Suppressor macrophage treated with lipopolysaccharide for 1 hour (primary cell): ENCODE measurements at places on chromosomes 5 and 9.

DNA sequence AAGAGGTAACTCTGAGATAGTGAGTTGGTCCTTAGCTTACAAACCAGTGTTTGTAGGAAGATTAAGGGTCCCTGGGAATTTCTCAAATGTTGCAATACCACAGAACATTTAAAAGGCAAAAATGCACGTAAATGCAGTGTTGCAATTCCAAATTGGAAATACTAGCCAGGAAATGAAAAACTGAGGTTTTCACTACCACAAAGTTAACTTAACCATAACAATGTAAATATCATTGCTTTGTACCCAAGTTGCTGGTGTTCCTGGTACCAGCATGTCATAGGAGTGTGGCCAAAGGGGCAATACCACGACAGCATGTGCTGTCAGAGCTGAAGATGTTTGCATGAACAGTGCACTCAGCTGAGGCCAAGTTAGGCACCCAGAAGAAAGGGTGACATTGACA lies 382.9 kb downstream of the GLIS3 start:
- DNase-seq = no peak

GRCh38 chr5:112973036-112973435 lies 3.6 kb upstream of the DCP2 start:
- no peak for DNase-seq

DNA sequence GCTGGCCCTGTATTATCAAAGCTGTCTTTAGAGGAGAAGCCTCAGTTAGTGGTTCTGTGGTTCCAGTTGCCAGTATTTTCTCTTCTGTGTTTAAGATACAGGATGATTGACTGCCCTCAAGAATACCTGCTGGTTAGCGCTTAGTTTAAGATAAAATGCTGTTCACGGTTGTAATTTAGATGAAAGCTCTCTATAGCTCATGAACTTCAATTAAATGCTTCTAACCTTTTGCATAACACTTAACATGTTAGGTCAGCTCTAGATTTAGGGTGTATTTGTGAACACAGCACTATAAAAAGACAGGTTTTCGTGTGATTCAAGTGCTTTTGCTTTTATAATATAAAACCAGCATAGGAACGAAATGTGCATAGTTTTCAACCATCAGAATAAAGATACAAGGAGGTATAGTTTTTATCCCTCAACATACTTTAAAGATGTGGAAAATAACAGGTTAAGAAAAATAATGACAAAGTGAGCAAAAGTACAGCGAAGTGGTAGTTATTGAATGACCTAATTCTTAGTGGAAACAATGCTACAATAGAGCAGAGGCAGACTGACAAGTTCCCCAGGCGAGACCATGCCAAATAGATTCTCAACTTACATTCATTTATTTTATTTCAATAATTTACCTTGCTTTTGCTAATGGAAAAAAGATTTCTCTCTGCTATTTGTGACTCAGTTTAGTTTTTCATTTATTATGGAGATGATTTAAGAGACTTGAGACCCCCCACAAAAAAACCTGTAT lies 602.6 kb upstream of the DMAC1 start:
- no peak for DNase-seq

DNA sequence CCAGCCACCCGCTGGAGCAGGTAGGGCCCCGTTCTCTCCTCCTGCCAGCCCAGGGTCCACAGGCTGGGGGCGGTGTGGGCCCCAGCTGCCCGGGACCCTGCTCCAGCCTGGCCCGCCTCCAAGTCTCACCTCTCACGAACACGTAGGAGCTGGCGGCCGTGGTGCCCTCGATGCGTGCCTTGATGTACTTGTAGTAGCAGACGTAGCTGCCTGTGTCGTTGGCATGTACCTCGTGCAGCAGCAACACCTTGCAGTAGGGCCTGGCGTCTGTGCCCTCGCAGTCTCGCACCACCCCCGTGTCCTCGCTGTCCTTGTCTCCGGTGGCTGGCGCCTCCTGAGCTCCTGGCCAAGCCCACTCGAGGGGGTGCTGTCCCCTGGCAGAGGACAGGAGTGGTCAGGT lies 19.0 kb downstream of the FLT4 start:
- no peak for DNase-seq

DNA sequence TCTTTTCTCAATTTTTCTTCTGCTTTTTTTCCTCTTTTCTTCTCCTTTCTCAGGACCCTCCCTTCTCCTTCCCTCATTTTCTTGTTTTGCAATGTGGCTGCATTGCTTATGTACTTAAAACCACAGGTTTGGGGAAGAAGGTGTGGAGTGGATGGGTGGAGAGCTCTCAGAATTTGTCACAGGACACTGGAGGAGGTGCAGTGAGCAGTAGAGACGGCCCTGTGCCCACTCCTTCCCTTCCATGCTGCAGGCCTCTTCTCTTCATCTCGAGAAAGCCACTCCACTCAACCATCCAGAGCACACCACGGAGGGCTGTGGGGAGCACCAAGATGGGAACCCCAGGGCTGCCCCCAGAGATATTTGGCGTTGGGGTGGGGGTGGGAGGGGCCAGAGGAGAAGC lies 92.3 kb downstream of the FSTL4 start:
- no peak for DNase-seq

- DNase-seq = no peak
Measured at GRCh38 chr5:10301842-10302610, 5.7 kb downstream of the CMBL start.

DNA sequence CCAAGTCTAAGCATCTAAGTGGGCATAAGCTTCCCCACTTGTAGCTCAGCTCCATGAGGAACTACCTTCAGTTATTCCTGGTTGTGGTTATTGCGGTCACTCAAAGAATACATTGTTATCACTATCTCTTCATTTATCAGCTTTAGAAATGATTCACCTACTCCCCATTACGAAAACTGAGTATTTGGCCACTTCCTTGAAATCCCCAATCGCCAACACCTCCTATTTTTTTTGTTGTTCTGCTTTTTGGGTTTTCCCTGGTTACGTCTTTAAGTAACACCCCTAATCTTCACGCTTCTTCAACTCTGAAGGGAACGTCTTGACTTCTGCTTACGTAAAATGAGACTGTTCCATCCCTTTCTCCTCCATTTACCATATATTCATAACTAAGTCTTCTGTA lies 20.7 kb downstream of the MAPK9 start:
- peak; percentile 36 for DNase-seq

DNA sequence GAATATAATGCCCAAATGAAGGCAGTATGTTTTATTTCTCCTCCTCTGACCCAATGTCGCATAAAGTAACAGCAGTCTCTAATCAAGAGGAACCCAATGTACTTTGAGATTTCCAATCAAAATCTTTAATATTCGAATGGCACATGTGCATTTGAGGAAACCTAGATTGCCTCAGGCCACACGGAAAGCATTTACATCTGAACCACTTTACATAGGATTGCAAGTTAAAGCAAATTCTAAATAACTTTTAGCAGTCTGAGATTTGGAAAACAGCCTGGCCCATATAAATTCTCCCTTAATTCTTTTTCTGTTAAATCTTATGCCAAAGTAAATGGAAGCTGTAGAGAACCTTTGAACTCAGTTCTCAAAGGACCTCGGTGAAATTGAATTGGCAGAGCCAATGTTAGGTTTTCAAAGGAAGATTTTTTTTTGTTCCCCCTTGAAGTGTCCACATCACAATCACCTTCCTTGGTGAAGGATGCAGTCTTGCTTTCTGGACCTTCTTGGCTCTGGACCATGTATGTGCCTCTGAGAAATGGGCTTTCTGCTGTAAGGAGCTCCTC lies 57.3 kb downstream of the SNCAIP start:
- DNase-seq = no peak

DNA sequence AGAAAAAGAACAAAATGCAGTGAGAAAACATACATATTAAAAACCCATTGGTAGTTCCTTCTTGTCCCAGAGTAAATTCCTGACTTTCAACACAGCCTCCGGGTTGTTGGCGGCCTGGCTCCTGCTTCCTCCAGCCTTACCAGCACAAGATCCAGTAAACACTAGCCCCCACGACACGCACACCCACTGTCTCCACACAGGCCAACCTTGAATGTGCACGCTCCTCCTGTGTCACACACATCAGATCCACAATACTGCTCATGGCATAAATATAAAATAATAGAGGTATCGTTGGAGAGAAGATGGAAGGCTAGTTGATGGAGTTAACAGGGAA lies 2.5 kb upstream of the SLC31A2 start:
- peak; percentile 32 for DNase-seq

GRCh38 chr9:87684627-87685219 lies 41.2 kb upstream of the CTSL start:
- DNase-seq = peak; percentile 32

DNA sequence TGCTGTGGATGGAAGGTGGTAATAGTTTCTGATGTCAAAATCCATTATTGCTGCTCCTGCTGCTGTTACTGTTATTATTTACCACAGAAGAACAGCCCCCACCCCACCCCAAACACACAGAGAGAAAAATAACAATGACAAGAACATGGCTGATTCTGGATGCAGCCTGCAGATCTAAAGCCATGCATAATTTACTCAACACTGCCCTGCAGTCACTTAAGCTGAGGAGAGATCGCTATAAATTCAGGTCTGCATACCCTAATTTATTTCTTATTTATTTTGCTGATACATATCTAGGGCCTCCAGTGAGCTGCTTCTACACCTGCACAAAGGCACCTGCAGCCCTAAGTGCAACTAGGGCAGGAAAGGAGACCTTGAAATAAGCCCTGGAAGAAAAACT lies 132.0 kb downstream of the TRIM32 start:
- no peak for DNase-seq

GRCh38 chr9:122055701-122056100 lies 37.4 kb downstream of the TTLL11 start:
- peak; percentile 51 for DNase-seq

- no peak for DNase-seq
Measured at GRCh38 chr9:99873943-99874584, 32.4 kb upstream of the STX17 start.

- no peak for DNase-seq
Measured at GRCh38 chr5:169062690-169063089, 238.2 kb downstream of the SLIT3 start.

DNA sequence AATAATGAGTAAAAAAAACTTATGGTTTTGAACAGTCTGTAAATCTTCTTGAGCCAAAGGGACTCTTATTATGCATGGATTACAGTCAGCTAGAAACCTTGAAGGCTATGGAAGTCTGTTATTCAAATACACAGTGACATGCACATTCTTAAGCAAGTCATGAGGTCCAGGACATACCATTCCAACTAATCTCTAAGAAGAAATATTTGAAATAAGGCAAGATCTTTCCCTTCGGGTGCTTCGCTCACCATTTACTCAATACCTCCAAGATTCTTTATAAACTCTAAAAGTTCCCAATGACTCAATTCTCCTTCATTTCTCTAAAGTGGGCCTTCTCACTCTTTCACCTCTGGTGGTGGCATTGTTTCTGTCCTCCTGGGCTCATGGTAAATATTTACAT lies 811.0 kb downstream of the NR2F1-AS1 start:
- no peak for DNase-seq

- DNase-seq = no peak
Measured at GRCh38 chr9:277601-278295, 63.1 kb downstream of the DOCK8 start.

GRCh38 chr9:98808411-98808815 lies 943 bp downstream of the GALNT12 start:
- peak; percentile 80 for DNase-seq

GRCh38 chr5:110441035-110441434 lies 285.4 kb downstream of the TMEM232 start:
- DNase-seq = no peak

DNA sequence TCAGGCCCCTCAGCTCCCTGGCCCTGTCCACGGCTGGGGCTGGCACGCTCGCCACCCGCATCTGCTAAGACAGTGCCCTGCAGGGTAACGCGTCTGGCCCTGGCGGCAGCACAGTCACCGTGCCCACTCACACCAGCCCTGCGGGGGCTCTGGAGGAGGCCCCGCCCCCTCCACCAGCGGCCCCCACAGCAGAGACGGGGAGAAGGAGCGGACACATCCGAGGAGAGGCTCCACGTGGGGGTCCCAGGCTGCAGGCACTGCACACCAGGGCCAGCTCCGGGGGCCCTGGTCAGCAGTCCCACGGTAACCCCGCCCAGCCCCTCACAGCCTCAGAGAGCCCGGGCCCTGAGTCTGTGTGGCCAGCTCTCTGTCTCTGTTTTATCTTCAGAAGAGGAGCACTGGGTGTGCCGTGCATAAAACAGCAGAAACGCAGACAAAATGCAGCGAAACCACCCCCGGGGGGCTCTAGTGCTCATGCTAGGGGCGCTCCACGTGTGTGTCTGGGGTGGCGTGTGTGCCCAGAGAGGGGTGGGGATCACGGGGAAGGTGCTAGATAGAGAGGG lies 47.5 kb upstream of the NRARP start:
- no peak for DNase-seq

DNA sequence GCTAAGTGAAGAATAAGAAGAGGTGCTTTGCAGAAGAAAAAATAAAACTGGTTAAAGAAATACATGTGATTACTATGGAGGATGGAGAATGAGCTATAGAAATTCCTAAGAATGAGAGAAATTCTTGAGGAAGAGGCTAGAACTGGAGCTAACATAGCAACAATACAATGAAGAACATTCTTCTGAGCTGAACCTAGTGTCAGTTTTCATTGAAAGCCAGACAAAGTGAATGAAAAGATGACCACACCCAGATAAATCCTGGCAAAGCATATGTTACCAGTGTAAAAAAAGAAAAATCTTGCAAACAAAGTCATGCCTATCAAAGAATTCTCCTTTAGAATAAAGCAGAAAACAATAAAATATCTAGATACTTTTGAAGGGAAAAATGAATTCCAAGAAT lies 39.6 kb downstream of the SGCD start:
- no peak for DNase-seq

GRCh38 chr5:133241179-133242092 lies 189.6 kb downstream of the HSPA4 start:
- DNase-seq = peak; percentile 64

DNA sequence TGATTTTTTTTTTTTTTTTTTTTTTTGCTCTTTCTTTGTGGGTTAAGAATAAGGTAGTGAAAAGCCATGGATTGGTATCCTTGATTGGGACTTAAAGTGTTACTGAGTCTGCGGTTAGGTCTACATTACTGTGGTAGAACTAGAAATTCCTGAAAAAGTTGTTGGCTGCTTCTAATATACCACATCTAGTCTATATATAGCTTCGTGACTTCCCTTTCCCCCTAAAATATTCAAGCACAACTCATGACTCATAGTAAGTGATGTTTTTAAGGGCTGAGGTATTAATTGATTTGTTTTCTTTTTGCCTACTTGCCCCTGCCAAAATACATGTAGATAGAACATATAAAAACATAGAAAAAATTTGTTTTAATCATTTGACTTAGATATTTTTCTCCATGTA lies 247.6 kb downstream of the TMEM232 start:
- DNase-seq = no peak

DNA sequence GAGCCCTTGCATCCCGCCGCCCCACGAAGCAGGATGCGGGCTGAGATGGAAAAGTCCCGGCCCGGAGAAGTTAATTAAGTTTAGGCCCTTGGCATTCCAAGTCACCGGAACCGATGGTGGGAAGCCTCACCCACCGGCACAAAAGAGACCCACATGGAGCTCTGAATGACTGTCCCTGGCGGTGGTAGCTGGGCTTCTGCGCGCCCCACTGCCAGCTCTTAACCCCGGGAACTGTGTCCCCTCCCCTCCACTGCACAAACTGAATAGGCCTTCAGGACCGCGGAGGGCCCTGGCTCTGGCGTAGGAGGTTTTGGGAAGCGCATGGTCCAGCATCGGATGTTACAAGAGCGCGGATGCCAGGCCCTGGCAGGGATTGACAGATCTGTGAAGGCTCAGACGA lies 291.1 kb upstream of the TUT7 start:
- no peak for DNase-seq
